Tibial nerve (tissue), 4 donors: ENCODE measurements at places on chromosomes 13 and 19. TPM values are rescaled to one million over a fixed set of nuclear protein-coding genes. Genes with fewer than 3 reads are reported as not detected.

DNA sequence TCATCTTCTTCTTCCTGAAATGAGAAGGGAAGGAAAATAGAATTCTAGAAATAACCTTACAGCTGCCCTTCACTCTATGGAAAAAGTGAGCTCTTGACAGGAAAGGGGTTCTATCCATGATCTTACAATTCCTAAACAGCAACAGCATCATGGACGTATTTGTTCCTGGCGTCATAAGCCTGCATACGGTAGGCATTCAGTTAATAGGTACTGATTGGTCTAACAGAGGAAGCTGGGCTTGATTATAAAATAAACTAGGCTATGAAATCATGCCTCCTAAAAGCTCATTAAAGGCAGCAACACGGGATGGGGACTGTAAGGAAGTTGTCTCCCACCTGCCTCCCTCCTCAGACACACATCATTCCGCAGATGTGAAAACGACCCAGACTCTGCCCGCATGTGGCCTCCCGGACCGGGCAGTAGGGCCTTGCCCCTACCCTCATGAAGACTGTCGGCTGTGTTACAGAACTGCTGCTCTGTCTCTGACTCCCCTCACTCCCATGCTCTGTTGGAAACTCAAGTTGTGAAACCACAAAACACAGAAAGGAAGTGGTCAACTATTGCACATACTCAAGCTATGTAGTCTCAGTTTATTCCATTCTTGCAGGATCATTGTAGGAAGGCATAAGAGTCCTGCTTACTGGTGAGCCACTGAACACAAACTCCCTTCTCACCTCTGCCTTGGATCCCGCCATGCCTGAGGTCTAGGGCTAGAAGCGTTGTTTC lies 129.8 kb downstream of the DLEU7 start:
- DNase-seq, result no peak

DNA sequence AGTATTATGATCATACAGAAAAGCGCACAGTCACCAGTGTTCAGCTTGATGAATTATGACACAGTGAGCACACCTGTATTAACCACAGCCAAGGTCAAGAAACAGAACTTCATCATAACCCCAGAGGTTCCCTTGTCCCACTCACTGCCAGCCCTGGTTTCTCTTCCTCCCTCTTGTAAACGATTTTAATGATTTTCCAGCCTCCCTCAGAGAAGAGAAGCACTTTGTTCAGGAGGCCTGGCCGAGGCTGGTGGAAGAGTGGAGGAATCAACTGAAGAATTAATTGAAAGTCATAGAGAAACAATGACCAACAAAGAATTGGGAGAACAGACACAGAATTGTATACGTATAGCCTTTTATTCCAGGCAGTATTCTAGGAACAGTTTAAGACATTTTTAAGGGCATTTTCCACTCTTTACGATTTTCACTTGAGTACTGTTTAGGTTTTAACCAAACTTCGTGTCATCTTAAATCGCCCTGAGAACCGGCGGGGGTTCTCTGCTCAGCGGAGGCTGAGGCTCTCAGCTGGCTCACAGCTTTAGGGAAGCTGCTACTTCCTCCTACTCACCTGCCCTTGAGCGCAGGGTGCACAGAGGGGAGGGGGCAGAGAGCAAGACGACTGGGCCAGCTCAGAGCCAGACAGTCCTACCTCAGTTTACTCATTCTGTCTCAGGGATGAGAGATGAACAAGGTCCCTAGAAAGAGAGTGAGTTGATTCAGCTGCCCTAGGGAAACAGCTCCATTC lies 108.6 kb downstream of the AKAP11 start:
- no peak for DNase-seq

DNA sequence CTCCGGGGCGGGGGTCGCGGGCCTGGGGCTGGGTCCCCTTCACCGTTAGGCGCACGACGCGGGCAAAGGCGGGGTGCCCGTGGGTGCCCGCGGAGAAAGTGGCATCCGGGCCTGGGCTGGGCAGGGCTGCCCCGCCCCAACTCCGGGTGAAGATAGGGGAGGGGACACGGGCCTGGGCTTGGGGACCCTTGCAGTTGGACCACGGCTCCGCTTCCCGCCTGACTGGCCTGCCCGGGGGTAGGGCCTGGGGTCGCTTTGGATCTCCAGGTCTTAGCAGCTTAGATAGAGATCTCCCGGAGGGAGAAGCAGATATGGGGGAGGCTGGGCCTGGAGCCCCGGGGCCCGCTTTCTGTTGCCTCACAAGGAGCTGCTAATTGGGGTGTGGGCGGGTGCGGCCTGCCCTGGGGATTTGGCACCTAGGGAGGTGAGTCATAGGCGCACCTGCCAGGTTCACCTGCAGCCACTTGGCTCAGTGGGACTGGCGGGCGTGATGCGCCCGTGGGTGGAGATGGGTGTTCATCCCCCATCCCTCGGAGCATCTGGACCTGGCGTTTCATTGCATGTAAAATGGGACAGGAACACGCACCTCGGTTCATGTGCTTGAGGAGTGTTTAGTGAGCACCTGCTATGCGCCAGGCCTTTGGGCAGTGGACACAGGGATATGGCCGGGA lies 585 bp downstream of the MAP1S start:
- DNase-seq, result no peak

- no peak for DNase-seq
These were observed 12.3 kb downstream of the TMEM150B start for GRCh38 chr19:55312621-55313512.

DNA sequence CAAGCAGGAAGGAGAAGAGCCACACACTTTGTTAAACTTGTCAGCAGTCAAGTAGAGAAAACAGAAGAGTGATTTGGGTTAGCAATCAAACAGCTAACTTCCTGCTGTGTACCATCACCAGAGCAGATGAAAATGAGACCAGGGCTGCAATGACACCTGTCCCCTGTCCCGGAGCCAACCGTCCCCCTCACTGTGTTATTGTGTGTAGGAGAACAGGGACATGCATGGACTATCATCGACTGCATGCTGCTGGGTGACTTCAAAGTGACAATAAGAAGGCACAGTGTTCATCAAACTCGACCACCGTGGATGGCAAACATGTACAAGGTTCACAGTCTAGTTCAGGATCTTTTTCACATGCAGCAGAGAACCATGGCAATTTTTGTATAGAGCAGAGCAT lies 94.0 kb upstream of the SLC15A1 start:
- no peak for DNase-seq

DNA sequence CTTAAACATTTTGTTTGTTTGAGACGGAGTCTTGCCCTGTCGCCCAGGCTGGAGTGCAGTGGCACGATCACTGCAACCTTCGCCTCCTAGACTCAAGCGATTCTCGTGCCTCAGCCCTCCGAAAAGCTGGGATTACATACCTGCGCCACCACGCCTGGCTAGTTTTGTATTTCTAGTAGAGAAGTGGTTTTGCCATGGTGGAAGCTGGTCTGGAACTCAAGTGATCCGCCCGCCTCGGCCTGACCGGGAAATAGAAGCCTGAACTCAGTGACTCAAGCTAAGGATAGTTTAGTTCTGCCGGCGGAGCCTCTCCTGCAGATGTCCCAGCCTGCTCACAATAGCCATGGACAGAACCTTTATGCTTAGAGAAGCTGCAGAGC lies 53.0 kb upstream of the ZNF254 start:
- DNase-seq, result peak; percentile 11

Gene SBK2
- total RNA-seq, result not detected

Gene TUBB4A
- total RNA-seq, result 18.0 TPM

Gene LILRA5
- total RNA-seq, result not detected

Gene ZNF536
- 30.8 TPM for total RNA-seq
